Skeletal muscle cell (primary cell): ENCODE measurements at places on chromosomes 3 and 15.

- no peak for DNase-seq
Measured at GRCh38 chr15:47944637-47945288, 176.0 kb upstream of the SLC24A5 start.

- DNase-seq, result no peak
Measured at GRCh38 chr15:88907111-88907510, 6.1 kb downstream of the MFGE8 start.

DNA sequence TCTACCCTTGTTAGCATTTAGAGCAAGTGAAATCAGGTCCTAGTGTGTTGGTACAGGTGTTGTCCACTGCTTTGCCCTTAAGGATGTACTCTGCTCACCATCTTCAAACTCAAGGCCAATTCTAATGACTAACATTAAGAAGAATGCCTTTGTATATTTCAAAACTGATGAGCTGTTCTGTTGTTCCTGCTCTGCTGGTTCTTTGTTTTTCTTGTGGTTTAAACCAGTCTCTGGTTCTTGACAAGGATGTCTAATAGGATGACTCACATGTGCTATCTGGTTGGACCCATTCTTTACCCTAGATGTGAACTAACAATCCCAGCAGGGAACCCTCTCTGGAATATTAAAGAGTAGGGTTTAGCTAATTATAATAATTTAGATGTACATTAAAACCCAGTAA lies 17.3 kb downstream of the ABHD5 start:
- peak; percentile 79 for DNase-seq

GRCh38 chr3:132346841-132347736 lies 29.9 kb downstream of the ACP3 start:
- no peak for DNase-seq

DNA sequence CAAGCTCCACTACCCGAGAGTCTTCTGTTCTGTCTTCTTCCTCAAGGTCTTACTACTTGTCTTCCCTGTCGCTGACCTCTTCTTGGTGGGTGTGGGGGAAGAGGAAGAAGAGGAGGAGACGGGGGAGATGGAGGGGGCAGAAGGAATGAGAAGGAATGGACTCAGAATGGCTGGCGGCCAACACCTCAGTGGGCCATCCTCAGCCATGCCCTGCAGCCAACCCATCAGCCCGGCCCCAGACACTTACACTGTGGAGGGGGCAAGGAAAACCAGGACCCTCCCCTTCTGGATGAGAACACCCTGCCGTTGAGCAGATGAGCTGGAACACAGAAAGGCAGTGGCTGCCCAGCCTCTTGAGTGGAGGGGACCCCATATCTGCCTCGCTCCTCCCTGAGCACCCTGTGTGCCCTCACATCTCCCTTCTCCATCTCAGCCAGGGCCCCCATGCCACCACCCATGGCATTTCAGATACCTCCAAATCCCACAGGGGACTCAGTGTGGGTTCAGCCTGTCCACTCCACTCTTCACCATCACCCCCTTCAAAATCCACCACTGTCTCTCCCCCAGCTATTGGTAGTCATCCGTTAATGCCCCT lies 45.5 kb upstream of the PRR23E start:
- no peak for DNase-seq
